ENCODE measurements at places on chromosomes 2 and 18.

GRCh38 chr18:23363865-23364570 is 89.1 kb upstream of the RIOK3 start:
- DNase-seq, result no peak

- no peak for DNase-seq
Observed at GRCh38 chr2:7089284-7089683, 172.1 kb downstream of the RNF144A start.

- DNase-seq, result no peak
Observed at GRCh38 chr2:71561441-71562267, 108.3 kb downstream of the DYSF start.

DNA sequence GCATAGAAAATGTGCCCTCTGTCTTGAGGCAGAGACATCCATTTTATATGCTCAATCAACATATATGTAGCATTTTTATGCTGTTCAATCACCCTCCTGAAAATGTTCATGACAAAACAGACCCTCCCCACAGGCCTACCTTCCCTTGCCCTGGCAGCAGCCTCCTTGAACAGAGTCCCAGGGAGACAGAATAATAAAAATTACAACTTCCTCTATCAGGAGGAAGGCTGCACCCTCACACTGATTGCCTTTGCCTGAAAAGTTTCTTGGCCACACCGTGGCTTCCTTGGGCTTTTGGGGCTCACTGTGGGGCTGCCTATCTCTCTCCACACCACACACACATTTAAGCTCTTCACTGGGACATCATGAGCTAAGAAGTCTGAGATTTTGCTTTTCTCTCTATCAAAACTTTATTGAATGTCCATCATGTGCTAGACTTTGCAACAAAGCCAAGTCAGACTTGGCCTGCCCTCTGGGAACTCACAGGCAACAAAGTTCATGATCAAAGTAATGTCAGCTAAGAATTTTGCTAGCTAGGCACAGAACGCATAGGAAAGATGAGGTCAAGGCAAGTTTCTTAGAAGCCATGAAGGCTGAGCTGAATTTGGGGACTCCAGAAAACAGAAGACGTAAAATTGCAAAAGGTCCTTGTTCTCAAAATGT is 101.6 kb downstream of the BCL2L11 start:
- DNase-seq, result no peak

GRCh38 chr2:234950730-234951663 is 820 bp upstream of the SH3BP4 start:
- DNase-seq, result no peak

- DNase-seq, result no peak
Observed at GRCh38 chr18:12317664-12318333, 9.8 kb downstream of the TUBB6 start.

GRCh38 chr2:189304360-189304759 is 124.8 kb upstream of the COL5A2 start:
- DNase-seq, result peak; percentile 37

DNA sequence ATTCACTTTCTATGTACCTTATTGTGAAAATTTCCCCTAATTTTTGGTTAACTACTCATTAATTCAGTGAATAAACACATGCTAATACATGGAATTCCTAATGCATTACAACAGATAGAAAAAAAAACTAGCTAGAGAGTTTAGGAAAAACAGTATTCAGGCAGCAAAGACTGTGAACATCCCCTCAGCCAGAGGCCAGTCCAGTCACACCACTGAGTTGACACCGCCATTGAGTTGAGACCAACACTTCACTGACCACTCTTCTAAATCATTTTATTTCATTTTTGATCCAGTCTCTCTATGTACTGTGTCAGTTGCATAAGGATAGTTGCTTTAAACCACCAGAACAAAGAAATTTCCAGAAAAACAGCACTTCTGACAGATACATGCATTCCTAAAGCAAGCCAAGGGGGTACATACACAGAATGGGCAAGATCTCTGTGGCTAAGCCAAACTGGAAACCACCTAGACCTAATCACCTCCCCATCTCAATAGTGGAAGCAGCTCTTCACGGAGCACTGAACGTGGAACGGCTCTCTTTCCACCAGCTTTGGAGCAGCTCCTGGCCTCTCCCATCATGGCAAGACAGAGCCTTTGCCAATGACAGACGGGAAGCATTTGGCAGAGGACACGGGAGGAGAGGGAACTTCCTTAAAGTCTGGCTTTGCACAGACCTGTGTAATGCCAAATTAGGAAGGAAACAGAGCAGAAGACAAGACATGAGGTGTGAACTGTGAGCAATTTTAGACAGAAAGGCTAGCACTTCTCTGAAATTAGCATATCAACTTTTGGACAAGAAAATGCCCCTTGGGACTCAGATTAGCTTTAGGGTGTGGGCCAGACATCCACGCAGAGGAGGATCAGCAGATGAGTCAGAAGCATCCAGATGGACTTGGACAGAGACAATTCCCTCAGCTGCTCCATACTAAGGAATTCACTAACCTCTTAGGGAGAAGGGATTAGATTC is 36.4 kb downstream of the CACNB4 start:
- no peak for DNase-seq

DNA sequence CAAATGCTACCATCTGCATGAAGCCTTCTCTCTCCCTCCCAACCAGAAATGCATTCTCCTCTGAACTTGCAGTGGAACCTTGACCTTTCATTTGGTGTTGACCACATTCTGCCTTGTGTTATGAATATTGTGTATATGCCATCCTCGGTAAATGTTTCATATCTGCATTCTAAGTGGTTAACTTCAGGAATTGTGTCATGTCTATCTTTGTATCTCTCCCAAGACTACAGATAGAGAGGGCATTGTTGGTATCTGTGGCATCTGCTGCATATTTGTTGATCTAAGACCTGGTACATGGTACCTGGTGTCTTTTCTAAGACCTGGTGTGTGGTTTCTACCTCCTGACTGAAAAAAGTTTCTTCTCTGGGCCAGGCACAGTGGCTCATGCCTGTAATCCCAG is 34.0 kb downstream of the CASP10 start:
- DNase-seq, result no peak

DNA sequence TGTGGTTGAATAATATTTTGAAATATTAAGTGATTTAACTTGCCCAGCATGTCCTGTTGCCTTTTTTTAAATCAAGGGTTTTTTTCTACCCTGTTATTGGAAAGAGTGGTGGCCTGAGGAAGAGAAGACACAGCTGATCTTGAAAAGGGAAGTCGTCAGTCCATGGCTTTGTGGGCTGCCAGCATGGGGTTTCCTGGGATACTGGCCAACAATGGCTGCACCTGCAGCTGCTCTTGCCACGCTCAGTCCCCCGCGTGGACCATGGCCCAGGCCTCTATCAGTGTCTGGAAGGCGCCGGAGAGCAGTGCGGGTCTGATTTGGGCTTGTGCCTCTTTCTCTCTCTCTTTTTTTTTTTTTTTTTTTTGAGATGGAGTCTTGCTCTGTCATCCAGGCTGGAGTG is 99.3 kb downstream of the ASB1 start:
- DNase-seq, result no peak

DNA sequence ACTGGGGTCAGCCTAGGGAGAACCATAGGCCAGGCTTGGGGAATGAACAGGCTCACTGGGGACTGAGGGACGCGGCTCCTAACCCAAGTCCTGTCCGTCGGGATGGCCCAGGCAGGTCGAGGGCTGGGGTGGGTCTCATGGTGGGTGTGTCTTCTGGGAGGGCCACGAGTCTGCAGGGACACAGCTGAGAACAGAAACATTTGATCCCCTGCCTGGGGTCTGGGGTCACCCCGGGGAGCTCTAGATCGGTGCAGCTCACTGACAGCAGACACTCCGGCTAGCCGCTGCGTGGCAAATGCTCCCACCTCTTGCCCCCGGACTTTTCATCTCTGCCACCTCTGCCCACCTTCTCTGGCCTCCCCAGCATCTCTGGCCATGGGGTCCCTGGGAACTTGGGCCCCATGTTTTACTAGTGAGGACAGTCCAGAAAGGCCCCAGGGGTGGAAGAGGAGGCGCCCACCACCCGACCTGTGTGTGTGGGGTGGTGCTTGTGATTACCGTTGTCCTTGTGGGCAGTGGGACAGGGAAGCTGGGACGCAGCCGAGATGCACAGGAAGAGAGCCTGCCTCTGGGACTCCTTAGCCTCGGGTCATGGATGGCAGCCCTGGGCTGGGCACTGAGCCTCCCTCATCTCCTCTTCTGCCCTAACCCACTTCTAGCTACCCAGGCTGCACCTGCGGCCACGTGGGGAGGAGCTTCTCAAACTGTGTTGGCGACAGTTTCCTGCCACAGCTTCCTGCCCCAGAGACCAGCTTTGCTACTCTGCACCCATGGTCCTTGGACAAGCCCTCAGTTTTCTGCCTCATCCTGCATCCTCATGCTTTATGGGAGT is 4.9 kb downstream of the ZAP70 start:
- DNase-seq, result peak; percentile 73

DNA sequence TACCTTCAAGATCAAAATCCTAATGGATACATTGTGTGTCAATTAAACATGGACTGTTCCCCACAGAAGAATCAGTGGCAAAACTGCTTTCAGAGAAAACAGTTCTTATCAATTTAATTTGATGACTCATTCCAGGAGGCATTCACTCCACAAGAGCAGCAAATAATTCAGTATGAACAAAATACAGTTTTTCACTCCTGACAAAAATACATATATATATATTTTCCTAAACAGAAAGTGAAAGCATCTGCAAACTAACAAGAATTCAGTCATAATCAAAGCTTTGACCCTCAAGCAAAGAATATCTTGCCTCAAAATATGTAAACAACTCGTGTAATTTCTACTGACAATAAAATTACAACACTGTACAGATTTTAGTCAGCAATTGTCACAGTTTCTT is 685.1 kb upstream of the SLC8A1 start:
- no peak for DNase-seq

GRCh38 chr2:217951521-217952247 is 51.1 kb downstream of the TNS1 start:
- DNase-seq, result no peak

- DNase-seq, result no peak
Observed at GRCh38 chr2:57396355-57397098, 650.1 kb upstream of the VRK2 start.

- no peak for DNase-seq
Observed at GRCh38 chr2:179936654-179937053, 70.4 kb downstream of the CWC22 start.

DNA sequence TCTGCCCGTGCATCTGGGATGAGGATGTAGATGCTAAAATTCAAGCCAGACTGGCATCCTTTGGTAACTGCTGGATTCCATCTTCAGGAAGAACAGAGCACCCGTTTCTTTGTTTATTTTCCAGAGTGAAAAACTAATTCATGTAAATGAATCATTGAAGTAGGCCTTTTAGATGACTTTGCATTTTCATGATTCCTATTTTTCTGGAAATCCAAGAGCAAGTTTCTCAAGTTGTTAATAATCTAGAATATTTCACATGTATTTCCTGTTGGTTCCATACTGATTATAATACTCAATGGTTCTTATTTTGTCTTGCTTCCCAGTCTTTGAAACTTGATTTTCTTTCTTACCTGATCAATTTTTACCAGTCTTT is 328.4 kb downstream of the LPIN1 start:
- no peak for DNase-seq

GRCh38 chr2:205688417-205689200 is 6.3 kb downstream of the NRP2 start:
- no peak for DNase-seq

GRCh38 chr2:219572237-219573001 is at the start of gene INHA:
Gene INHA, plus strand, starts transcription at chr2:219572310. Its CDS starts 65 bp downstream, at chr2:219572375.
- DNase-seq, result no peak

GRCh38 chr2:51997571-51997970 is 965.6 kb upstream of the NRXN1 start:
- DNase-seq, result no peak

DNA sequence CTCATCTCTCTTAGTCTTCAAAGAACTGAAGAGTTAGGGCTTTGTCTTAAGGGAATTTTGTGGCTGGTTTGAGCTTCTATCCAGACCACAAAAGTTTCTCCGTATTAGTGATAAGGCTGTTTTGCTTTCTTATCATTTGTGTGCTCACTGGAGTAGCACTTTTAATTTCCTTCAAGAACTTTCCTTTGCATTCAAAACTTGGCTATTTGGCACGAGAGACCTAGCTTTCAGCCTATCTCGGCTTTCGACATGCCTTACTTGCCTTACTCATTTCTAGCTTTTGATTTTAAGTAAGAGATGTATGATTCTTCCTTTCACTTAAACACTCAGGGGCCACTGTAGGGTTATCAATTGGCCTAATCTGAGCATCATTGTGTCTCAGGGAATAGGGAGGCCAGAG is 29.9 kb downstream of the HDHD2 start:
- no peak for DNase-seq

DNA sequence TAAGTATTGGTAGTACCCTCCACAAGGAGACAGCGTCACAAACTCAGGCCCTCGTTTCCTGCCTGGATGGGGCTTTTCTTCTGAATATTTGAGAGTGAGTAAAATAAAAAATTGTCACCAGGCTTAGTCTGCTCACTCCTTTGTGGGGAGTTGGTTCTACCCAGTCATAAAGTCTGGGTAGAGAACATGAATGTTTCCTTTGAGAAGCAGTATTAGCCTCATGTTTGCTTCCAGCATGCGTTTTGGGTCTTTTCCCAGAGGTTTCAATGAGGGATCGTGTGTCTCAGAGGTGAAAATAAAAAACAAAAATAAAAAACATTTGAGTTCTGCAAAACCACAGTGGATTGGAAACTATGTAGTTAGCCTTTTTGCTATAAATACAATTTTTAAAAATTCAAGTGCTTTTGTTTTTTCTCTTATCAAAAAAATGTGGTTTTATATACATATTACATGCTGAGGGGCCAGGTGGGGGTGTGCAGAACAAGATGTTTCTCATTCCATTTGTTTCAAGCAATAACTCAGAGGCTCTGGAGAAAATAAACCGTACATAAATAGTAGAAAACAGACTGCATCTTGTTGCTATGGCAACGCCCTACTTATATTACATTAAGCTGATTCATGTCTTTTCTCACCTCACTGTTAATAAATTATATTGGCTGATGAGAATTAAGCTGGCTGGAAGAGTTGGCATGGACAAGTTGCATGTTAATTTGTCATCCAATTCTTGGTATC is 225.4 kb upstream of the FBXO11 start:
- no peak for DNase-seq

DNA sequence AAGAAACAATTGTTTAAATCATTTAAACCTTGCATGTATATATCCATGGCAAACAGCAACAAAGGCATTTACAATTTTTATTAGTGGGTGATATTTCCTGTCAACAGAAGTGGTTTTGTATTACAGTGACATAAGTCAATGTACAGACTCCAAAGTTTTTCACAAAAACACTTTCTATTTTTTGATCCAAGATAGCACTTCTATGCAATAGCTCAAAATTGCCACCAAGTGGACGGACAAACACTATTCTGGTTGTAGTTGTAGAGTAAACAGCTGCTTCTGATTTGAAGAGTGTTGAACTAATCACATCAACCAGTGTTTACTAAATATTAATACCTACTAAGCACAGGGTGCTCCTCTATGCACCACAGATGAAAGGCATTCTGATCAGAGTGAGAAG is 421.4 kb downstream of the NCKAP5 start:
- DNase-seq, result no peak

- DNase-seq, result no peak
Observed at GRCh38 chr2:9764153-9764778, 79.0 kb upstream of the TAF1B start.

- DNase-seq, result no peak
Observed at GRCh38 chr2:12818416-12819102, 101.8 kb downstream of the TRIB2 start.

GRCh38 chr2:45141883-45142866 is 132.9 kb upstream of the SIX2 start:
- no peak for DNase-seq

- no peak for DNase-seq
Observed at GRCh38 chr2:202555356-202555755, 79.4 kb upstream of the FAM117B start.

All from activated effector memory CD4-positive, alpha-beta T cell treated with Interleukin-2 at 50 U/mL for 16 hours (primary cell).